Activated CD4-positive, alpha-beta T cell treated with anti-CD3 and anti-CD28 coated beads, Interleukin-2, amount 50 U/mL, for 48 hours (primary cell): ENCODE measurements at places on chromosomes 1 and 21.

- DNase-seq = no peak
These were observed 59.0 kb upstream of the IFFO2 start for GRCh38 chr1:19015476-19015875.

- no peak for DNase-seq
These were observed 36.1 kb downstream of the NTPCR start for GRCh38 chr1:232986527-232986922.

DNA sequence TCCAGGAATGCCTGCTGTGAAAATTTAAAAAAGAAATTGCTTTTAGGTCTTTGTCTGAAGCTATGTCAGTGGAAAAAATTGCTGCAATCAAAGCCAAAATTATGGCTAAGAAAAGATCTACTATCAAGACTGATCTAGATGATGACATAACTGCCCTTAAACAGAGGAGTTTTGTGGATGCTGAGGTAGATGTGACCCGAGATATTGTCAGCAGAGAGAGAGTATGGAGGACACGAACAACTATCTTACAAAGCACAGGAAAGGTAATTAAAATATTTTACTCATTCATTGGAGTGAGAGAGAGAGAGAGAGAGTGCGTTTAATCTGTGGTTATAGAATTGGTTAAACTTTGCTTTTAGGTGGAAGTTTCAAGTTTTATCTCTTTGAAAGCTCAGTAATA lies 20.0 kb downstream of the CDC73 start:
- DNase-seq = no peak

- peak; percentile 59 for DNase-seq
These were observed 182.2 kb downstream of the DHRS3 start for GRCh38 chr1:12435639-12436344.

- DNase-seq = no peak
These were observed 41.1 kb downstream of the KCNJ15 start for GRCh38 chr21:38297871-38298270.

DNA sequence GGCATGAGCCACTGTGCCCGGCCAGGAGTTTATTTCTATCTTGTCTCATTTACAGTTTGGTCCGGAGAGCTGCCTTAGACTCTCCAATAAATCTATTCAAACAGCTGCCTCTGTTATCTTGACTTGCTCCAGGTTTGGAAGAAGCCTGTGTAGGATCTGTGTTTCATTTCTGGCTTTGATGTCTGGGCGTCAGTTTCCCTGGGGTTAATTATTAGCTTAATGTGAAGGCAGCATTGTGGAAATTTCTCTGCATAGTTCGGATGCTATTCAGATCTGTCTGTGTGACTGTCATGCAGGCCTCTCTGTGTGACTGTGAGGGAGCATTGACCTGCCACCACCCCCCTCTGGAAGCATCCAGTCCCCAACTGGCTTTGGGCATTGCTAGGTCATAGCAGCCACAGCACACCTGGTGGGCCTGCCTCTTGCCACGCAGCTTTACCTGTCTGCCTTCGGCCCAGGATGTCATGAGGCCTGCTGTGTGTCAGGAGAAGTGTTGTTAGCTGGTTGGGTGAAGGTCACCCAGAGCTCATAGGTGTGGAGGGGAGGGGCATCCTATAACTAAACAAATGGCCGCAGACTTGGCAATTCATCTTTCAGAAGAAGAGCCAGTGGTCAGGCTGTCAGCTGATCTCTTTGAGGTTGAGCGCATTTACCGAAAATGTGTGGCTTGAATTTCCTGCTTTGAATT lies 9.8 kb downstream of the IFNGR2 start:
- DNase-seq = no peak

- no peak for DNase-seq
These were observed 54.4 kb upstream of the WNT2B start for GRCh38 chr1:112454316-112454715.

DNA sequence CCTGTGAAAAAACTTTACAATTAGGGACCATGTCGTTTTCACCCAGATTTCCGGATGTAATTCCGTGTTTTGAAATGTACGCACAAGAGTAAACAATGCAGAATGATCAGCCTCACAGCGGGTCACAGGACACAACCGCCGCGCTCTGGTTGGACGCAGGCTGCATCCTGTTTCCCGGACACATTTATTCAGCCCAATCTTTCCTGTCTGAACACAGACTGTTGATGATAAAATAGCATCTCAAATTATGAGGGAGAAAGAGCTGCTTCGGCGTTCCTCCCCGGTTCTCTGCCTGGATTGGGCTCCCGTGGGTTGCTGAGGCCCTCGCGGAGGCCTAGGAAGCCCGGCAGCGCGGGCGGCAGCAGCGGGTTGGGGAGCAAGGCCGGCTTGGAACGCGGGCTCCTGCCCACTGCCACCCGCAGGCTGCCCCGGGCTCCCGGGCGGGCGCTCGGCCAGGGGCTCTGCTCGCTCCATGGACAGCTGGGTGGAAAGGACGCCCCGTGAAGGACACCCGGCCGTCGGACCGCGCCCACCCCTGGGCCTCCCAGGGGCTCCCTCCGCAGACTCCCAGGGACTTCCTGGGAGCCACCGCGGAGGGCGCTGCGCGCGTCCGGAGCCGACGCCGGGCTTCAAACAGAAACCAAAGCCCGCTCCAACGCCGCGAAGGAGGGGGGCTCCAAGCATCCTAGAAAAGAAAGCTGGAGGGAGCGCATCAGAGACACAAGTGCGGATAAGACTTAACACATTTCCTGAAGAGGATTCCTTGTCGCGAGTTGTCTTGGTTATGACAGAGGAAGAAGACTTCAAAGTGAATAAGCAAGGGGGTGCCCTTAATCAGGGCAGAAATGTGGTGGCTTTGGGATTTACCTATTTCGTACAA lies 122.3 kb downstream of the ESRRG start:
- DNase-seq = no peak
